ENCODE measurements at places on chromosomes 3 and 15.

GRCh38 chr15:49135342-49135857 lies 20.0 kb downstream of the COPS2 start:
- DNase-seq: no peak

GRCh38 chr15:83208367-83208661 lies 691 bp upstream of the HDGFL3 start:
- no peak for DNase-seq

DNA sequence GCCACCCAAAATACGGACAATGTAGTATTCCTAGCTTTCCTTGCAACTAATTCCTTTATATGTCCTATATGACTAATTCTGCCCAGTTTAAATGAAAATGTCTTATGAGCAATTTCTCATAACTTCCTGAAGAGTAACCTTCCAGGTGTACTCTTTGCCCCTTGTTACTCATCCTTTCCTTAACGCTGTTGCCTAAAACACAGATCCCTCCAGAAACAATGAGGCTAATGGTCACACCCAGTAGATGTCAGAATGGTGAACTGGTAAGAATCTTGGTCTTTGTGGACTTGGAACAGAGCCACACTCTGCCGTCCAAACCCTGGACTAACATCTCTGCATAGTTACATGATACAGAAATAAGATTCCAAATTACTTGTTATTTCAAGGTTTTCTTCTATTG lies 497.9 kb downstream of the IGSF11 start:
- DNase-seq: no peak

- DNase-seq: no peak
Measured at GRCh38 chr15:83379579-83379959, 67.6 kb upstream of the SH3GL3 start.

GRCh38 chr3:169907944-169908343 lies 3.4 kb upstream of the SAMD7 start:
- no peak for DNase-seq

- DNase-seq: no peak
Measured at GRCh38 chr3:52202384-52203077, 4.6 kb downstream of the ALAS1 start.

- no peak for DNase-seq
Measured at GRCh38 chr3:46713050-46713897, 4.4 kb downstream of the PRSS50 start.

DNA sequence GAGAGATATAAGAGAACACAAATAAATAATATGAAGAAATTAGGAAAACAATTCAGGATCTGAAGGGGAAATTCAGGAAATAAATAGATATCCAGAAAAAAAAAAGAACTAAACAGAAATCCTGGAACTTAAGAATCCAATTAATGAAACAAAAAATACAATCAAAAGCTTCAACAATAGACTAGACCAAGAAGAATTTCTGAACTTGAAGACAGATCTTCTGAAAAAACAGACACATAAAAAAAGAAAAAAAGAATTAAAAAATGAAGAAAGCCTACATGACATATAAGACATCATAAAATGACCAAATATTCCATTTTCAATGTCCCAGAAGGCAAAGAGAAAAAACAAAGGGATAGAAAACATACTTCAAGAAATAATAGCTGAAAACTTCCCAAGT lies 68.3 kb upstream of the IMPG2 start:
- DNase-seq: no peak

DNA sequence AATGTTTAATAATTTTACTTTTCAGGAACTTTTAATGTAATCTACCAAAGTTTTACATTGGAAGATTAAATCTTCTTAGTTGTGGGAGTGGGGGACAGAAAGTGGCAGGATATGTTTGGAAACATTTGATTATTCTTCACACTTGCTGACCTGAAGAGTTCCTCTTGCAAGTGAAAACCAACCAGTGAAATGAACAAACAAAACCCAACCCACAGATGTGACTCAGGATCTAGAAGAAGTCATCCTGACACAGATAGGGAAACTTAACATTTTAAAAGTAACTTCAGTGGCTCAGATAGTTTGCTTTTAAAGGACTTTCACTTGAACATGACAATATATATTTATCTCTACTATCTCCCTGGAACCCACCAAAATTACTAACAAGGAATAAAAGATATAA lies 55.4 kb downstream of the ASTE1 start:
- DNase-seq: no peak

GRCh38 chr15:63887630-63888029 lies 53.9 kb upstream of the HERC1 start:
- peak; percentile 44 for DNase-seq

GRCh38 chr3:47370887-47371697 lies 9.7 kb upstream of the PTPN23 start:
- DNase-seq: peak; percentile 24

- DNase-seq: no peak
Measured at GRCh38 chr3:141439589-141439988, 47.2 kb upstream of the RASA2 start.

DNA sequence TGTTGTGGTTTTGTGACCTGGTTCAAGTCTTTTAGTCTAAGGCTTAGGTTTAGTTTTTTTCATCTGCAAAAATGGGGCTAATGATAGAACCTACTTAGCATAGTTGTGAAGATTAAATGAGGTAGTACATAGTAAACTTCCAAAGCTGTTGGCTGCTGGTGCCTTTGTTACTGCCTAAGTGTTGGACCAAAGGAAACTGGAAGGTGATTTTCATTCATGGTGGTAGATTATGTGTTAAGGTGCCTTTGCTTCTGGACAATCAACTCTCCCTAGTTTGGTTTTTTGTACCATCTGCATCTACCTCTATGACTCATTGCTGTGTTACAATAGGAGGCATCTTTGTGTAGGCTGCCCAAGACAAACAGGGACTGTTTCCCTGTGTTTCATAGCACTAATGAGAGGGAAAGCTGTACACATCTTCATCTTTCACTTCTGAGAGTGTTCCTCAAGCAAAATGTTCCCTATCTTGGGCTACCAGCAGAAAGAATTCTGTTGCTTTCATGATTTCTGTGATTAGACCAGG lies 3.2 kb downstream of the MAP2K1 start:
- no peak for DNase-seq

DNA sequence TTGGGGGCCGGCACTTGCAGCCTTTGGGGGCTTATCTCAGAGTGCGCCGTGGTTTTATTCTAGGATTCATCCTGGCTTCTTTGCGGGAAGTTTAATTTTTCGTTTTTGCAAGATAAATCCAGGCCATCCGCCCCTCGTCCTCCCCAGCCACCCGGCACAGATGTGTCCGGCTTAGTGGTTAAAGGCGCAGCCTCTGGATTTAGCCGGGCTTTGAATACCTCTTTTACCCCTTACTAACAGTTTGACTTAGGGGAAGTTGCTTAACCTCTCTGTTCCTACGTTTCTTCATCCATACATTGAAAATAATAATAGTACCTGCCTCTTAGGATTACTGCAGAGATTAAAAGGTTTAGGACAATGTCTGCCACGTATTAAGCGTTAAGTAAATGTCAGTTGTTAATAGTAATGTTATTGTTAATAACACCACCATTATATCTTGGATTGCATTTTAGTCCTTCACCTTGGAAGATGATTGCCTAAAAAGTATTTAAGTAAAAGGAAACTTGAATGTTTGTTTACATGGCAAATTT lies 714 bp downstream of the ECT2 start:
- DNase-seq: no peak

DNA sequence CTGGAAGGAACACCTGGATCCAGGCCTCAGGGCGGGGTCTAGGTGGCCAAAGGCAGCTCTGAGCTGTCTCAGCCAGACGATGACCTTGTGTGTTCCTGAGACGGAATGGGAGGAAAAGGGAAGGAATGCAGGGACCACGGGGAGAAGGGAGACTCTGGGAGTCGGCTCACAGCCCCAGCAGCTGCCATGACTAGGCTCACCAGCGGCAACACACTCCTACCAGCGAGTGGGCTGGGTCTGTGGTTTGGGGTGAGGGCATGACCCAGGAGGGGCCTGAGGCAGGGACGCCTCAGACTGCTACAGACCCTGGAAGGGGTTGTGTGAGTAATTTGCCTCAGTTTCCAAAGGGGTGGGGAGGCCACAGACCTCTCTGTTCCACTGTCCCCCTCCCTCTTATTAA lies 19.8 kb downstream of the IQSEC1 start:
- no peak for DNase-seq

DNA sequence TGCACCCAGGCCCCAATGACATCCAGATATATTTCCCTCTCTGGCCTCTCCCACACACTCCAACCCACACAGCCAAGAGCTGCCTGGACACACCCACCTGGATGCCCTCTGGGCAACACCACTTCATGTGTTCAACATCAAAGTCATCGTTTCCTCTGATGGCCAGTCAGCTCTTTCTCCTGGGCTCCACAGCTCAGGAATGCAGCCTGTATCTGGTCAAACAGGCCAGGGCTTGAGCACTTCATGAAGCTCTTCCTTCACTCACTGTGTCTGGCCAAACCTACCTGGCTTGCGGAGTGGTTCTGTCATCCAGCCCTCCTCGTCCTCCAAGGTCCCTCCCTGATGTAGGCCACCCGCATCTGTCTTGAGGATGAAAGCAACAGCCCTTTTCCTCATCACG lies 35.8 kb upstream of the SLC6A11 start:
- no peak for DNase-seq

GRCh38 chr3:176937541-176937940 lies 259.7 kb downstream of the TBL1XR1 start:
- DNase-seq: no peak

DNA sequence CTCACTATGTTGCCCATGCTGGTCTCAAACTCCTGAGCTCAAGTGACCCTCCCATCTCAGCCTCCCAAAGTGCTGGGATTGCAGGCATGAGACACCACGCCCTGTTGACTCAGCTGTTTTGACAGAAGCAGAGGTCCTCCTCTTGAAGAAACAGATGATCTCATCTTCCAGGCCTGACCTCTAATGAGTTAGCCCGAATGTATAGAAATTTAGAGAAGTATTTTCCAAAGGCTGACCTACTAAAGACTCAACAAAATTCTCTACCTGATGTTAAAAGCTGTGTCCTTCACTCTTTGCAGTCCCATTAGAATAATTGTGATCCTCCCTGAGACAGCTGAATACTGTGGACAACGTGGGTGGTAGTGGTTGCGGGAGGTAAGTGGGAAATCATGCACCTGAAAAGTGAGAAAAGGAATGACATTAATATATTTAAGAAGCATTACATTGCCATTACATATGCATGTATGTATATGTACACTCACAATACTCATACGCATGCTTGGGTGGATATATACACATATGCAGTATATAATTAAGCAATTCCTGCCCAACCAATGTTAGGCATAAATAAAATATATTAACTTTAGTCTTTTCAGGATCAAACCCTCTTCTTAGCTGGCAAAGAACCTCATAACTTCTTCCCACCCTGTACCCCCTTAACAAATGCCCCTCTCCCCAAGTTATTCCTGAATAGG lies 204.6 kb upstream of the NR2F2 start:
- no peak for DNase-seq

DNA sequence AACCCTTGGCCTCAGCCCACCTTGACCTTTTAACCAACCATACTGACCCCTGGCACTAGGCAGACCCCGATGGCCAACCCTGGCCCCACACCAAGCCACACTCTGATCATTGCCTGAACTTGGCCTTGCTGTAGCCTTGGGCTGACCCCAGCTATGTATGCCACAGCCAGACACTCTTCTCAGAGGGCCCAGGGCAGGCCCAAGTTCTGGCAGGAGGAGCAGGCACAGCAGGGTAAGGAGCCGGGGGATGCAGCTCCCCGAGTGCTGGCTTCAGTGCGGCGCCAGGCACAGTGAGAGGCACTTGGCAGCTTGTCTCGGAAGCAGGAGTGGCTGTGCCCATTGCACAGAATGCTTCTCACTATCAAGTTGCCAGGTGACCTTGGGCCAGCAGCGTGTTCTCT lies 22.3 kb downstream of the PRR20G start:
- DNase-seq: no peak

DNA sequence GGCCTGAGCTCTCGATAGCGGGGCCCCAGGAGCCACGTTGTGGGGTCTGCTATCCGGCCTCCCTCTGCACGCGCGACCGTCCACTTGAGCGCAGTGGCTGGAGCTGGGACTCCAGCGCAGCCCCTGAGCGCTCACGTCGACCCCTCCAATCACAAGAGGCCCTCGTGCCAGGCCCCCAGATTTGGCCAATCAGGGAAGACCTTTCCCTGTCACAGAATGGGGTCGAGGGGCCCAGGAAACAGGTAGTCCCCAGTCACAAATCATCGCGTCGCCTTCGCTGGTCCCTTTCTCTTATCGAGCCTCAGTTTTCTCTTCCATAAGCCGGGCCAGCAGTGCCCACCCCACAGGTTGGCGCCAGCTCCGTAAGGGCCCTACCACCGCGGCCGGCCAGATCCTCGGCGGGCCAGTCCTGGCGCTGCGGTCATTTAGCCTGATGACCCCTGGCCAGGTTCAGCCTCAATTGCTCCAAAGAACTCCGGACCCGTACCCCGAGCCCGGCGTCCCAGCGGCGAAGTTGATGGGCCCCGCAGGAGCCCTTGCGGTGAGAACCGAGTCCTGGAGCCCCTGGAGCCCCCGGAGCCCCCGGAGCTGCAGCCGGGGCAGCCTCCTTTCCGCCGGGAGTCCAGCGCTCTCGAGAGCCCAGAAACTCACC lies 435 bp downstream of the ALDH1L1 start:
- DNase-seq: no peak
